Occipital lobe (tissue), 3 donors: ENCODE measurements at places on chromosomes 16 and 17.

- no peak for DNase-seq
Observed at GRCh38 chr16:49596648-49597291, 223.2 kb downstream of the C16orf78 start.

DNA sequence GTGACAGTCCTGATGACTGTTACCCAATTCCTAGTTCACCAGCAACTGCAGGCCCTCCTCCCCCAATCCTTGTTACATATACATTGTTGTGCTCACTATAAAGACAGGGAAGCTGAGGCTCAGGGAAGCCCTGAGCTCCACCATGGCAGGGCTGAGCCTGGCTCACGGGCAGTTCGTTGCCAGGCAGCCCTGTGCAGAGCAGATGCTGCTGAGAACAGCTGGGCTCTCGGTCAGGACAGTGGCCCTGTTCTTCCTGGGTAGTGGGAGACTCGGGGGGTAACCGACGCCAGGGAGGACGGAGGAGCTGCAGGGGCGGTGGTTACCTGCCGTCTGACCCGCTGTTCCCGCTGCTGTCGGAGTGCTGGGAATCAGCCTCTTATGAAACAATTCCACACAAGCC lies 80.9 kb upstream of the ZNF469 start:
- no peak for DNase-seq

GRCh38 chr16:81582655-81583441 lies 138.2 kb downstream of the CMIP start:
- peak; percentile 41 for DNase-seq

GRCh38 chr17:67443931-67444595 lies 67.0 kb downstream of the PITPNC1 start:
- DNase-seq: no peak

- DNase-seq: no peak
Observed at GRCh38 chr17:43832168-43832975, 574 bp downstream of the MPP3 start.
